ENCODE measurements at places on chromosomes 4 and X. TPM values are rescaled to one million over a fixed set of nuclear protein-coding genes. Genes with fewer than 3 reads are reported as not detected.

Gene CD38
- 0.25 TPM for polyA plus RNA-seq

Gene TKTL2
- not detected for polyA plus RNA-seq

Gene BEND2
- polyA plus RNA-seq, result not detected

Gene RTL5
- polyA plus RNA-seq, result 6.4 TPM

Gene TRIM75
- polyA plus RNA-seq, result not detected

Measured in ovary (tissue), 10 donors.